A172 (cell line): ENCODE measurements at places on chromosomes 4 and X.
A peak's percentile ranks its signal among the peaks of the same experiment; 100 is the strongest.

DNA sequence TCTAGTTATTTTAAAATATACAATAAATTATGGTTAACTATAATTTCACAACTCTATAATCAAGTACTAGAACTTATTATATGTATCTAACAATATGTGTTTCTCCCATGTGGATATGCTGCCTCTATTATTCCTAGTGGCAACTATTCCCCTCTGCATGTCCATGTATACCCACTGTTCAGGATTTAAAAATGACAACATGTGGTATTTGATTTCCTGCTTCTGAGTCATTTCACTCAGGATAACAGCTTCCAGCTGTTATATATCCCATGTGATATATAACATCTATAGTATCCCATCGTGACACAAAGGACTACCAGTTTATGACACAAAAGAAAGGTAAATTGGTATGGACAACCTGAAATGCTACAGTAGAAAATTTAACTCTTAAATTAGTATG lies 167.4 kb upstream of the TACR3 start:
- peak; percentile 10 for DNase-seq

DNA sequence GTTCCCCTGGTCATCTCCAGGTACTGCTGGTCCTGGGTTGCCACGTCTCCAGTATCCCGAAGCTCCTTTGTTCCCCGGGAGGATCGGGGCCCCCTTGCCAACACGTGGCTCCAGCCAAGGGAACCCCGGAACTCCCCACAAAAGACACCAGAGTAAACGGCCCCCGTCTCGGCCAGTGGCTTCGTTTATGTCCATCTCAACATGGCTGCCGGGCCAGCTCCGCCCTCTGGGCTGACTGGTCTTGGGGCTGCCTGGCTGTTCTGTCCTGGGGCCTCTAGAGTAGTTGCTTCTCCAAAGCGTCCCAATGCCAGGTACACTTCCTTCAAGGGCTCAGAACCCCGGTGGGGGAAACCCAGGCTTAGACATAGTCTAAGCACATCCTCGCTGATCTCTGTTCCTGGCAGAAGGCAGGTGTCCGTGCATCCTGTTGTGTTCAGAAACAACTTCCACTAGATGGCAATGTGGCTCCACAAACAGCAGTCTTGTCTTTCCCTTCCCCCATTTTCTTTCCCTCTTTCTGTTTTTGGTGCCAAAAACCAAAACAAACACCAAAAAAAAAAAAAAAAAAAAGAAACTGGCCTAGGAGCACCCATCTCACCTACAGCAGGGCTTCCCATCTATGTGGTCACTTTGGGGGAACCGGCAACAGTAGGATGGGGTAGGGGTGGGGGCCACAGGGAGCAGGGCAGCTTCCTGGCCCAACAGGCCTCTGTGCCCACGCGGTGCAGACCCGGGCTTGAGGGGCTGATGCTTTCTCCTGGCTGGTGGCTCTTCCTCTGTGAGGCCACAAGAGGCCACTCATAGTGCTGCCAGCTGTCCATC lies 35.3 kb downstream of the NBDY start:
- DNase-seq: peak; percentile 65

- DNase-seq: no peak
These were observed 30.0 kb upstream of the GPR173 start for GRCh38 chrX:53018627-53019026.

- DNase-seq: no peak
These were observed 71.9 kb upstream of the STX18 start for GRCh38 chr4:4613641-4614286.

- DNase-seq: no peak
These were observed 58.3 kb upstream of the DOCK11 start for GRCh38 chrX:118437283-118437682.
